ENCODE measurements at places on chromosomes 1 and 21.
A peak's percentile ranks its signal among the peaks of the same experiment; 100 is the strongest.

- peak; percentile 21 for DNase-seq
These were observed 58.0 kb downstream of the PGM1 start for GRCh38 chr1:63651161-63651701.

- no peak for DNase-seq
These were observed 24.6 kb downstream of the RSBN1 start for GRCh38 chr1:113787663-113788062.

DNA sequence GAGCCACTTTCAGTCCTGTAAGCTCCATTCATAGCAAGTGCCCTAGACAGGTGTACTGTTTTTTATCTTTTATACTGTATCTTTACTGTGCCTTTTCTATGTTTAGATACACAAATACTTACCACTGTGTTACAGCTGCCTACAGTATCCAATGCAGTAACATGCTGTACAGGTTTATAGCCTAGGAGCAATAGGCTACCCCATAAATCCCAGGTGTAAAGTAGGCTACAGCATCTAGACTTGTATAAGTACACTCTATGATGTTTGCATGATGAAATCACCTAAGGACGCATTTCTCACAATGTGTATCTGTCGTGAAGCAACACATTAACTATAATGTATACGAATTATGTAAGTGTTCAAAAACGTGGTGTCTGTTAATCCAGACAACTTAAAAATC lies 10.7 kb downstream of the HLCS start:
- no peak for DNase-seq

DNA sequence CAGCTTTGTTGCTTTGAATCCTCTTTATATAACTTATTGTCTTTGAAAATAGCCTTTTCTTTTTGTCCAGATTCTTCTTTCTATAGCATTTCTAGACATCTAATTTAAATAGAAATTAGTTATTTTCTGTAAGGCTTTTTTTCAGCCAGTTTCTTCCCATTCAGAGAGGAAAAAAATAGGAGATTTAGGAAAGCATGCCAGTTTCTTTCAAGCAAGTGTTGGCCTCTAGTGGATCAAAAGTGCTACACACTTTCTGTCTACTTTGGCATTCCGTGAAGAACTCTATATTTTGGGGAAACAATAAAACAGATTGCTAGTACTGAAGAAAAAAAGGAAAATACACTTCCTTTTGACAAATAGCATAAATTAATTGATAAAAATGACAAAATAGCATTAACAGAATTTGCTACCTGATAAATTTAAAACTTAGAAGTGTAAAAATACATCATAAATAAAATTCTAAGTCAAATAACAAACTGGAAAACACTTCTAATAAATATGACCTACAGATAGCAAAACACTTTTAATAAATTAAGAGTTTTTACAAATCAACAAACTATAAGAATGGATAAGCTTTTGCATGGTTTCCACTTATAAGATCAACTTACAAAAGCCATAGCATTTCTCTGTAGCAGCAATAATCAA lies 13.1 kb upstream of the EXO1 start:
- DNase-seq, result no peak

- no peak for DNase-seq
These were observed 1.6 kb upstream of the S1PR1 start for GRCh38 chr1:101235216-101235695.

DNA sequence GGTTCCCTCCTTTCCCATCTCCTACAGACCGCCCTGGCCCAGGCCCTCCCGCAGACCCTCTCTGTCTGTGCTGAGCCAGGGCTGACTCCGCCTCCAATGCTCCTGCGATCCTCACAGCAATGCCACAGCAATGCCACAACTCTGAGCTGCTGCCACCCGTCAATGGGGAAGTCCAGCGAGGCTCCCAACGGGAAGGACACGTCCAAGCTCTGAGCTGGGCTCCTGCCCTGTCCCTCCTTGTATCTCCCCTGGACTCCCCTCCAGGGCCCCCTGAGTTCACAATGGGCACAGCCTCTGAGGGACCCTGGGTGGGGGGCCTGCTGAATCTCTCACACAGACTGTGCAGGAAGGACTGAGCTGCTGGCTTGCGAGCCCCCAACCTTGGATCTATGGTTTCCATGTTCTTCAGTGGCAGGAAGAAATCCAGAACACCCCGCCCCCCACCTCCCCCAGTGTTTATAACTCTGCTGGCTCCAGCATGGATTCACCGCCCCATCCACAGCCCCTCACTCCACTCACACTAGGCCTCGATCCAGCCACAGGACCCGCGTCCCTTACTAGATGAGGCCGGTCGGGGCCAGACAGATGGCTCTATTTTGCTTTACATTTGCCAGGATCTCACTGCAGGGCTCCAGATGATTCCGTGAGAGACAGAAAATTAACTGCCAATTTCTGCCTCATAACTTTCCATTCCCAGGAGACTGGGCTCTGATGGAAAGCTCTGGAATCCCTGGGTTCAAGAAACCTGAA lies 338.0 kb downstream of the MATN1 start:
- no peak for DNase-seq

DNA sequence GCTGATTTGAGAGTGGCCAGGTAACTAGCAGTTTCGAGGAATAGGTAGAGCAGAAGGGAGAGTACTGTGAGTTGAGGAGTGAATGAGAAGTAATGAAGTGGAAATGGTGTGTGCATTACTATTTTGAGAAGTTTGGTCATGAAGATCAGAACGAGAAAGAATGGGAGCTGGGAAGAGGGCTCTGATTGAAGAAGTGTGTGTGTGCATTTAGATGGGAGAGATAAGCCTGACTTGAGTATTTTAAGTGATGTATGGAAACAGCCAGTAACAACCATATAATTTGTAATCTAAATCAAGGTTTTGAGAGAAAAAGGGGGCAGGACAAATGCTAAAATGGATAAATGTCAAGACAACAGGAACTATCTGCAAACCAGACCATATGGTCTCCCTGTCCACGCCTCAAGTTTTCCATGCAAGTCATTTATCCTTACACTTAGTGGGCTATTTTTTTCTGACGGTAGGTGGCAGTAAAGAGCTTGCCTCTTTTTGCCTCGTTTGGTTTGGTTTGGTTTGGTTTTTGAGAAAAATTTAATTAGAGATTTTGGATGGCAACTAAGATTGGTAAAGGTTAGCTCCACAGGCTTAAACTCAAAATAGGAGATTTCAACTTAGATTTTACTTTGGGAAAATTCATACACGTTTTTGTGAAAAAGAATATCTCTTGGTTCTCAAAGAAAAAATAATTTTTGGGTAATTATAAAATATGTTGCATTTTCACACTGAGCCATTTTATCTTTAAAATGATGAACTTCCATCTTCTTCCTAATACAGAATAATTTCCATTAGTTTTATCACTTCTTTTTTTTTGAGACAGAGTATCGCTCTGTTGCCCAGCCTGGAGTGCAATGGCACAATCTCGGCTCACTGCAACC lies 9.5 kb upstream of the B3GALNT2 start:
- DNase-seq, result peak; percentile 67

GRCh38 chr1:223751696-223752095 lies 39.4 kb downstream of the CAPN2 start:
- DNase-seq, result no peak

DNA sequence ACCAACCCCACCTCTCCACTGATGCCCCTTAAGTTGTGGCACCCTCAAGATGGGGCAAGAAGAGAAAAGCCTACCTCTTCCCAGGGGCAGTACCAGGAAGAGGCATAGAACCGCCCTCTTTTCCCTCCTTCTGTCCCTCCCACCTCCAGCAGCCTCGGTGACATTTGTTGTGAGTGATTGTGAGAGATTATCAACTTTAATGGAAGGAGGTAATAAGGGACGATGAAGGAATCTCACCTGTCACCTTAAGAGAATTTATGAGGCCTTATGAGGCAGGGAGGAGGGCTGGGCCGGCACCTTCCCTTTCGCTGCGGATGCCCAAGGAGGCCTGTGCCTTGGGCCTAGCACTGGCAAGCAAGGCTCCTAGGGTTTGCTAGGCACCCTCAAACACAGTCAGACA lies 1.4 kb upstream of the ADGRB2 start:
- no peak for DNase-seq

DNA sequence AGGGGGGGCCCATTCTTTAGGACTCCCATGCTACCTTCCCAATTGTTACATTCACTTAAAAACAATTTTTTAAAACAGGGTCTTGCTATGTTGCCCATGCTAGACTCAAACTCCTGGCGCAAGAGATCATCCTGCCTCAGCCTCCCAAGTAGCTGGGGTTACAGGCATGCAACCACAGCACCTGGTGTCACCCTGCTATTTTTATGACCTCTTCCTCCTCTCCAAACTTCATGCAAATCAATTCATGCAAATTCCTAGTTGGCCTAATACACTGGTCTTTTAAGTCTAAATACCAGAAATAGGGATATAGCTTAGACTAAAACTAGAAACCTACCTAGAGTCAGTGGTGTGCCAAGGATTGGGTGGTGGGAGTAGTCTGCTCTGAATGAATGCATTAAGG lies 30.1 kb downstream of the CDKN2C start:
- no peak for DNase-seq

DNA sequence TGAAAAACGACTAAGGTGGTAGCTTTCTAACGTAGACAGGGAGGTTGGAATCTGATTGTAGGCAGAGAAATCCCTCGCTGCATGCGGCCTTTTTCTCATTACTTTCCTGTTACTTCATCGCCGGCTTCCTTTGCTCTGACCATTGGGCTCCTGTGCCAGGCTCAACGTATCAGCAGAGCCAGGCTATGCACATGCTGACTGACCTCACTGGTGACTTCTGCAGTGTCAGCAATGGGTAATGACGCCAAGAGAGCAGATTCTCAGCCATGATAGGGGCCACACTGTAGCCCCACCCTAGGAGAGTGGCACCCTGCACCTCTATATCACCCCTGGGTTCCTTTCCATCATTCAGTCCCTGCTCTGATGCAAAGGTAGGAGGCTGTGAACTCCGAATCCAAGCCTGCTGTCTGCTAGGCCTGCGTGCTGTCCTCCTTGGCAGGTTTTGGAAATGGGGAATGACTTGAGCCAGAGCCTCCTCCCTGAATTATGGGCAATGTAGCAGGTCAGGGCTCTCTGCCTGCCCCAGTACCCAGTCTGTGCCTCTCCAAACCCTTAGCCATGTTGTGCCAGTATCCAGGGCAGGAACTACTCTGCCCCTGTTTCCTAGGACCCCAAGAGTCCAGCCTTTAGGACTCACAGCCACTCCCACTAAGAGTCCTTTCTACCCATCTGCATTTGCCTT lies 11.4 kb downstream of the PPFIA4 start:
- DNase-seq, result no peak

- DNase-seq, result no peak
These were observed 1.9 kb upstream of the FOXJ3 start for GRCh38 chr1:42336978-42337377.

DNA sequence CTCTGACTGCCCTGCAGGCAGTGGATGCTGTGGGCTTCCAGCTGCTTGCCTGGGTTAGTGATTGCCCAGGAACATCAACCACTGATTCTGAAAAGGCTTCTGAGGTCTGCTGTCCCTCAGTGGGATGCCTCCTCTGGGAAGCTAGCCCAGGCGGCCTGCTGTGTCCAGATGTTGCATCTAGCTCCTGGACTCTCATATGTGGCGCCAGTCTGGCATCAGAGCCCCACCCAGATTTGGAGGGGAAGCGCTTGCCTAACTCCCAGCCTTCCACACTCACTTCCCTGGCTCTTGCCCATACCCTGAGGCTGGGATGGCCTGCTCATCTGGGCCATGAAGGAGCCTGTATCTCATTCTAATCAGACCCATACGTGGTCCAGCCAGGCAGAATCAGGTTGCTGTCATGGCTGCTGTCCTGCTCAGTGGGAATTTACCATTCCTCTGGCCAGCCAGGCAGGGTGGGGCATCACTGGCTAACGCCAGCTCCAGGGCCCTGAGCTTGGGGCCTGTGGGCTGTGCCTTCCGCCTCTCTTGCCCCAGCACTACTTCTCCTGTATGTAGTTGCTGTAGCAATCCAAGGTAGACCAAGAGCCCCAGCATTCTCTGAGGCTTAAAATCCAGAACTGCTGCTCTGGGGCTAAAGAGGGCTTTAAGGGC lies 4.1 kb downstream of the CSF1 start:
- DNase-seq, result no peak

DNA sequence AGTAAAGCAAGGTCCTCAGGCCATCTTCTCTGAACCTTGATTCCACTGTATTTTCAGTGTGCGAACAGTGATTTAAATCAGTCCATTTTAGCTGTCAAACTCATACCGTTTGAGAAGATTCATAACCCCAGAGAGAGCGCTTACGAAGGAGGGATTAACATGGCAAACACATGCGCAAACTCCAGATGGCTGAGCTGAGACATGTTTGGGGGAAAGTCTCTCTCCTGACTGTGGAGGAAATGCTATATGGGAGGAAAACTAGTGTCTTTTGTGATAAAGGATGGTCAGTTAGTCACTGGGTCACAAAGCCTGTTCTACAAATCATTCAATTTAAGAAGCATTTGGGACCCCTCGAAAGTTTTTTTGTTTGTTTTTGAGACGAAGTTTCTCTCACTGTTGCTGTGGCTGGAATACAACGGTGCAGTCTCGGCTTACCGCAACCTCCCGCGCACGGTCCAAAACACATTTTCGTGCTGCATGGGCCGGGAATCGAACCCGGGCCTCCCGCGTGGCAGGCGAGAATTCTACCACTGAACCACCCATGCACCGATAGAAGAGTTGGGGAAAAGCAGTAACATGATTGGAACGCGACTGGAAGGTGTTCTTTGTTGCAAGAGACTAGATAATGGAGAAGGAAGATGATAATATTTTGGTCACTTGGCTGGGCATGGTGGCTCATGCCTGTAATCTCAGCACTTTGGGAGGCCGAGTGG lies 58.4 kb upstream of the CXADR start:
- peak; percentile 22 for DNase-seq

GRCh38 chr1:7538033-7538432 lies 233.1 kb upstream of the VAMP3 start:
- no peak for DNase-seq

DNA sequence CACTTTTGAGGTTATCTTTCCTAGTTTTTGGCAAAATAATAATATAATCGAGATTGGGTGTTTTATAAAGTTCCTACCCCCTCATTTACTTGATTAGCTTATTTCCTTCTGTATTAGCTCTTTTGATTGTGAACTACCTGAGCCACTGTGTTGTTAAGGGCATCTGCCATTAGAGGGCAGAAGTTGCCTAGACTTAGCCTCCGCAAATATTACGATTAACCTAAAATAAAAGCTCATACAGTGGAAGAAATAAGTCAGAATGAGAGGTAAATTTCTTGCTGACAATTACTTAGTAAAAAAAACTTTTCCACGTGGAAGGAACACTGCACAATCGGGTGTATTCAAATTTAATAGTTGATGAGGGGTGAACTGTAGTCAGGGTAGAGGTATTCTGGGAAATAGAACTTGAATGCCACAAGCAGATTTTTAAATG lies 2.3 kb downstream of the H3-3A start:
- DNase-seq, result peak; percentile 54

Measured in naive thymus-derived CD8-positive, alpha-beta T cell (primary cell).